T-helper 17 cell (primary cell): ENCODE measurements at places on chromosomes 13 and 19.
A peak's percentile ranks its signal among the peaks of the same experiment; 100 is the strongest.

DNA sequence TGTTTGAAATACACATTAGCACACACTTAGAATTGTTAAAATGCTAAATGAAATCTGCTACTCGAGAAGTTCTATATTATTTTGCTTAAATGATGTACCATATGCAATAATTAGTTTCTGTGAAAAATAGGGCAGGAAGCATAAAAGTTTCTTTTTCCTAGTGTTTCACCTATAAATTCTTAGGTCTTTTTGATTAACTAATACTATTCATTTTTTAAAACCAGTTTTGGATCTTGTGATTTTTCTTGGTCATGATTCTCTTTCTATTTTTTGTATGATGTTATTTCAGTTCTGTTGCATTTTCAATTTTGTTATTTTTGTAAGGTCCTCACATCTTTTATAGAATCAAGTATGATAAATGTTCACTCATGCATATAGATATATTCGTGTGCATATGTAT lies 66.1 kb downstream of the URI1 start:
- no peak for DNase-seq

- peak; percentile 74 for DNase-seq
Observed at GRCh38 chr19:10580979-10581631, 6.0 kb downstream of the AP1M2 start.

GRCh38 chr13:40552895-40553294 lies 113.5 kb downstream of the FOXO1 start:
- DNase-seq = no peak

DNA sequence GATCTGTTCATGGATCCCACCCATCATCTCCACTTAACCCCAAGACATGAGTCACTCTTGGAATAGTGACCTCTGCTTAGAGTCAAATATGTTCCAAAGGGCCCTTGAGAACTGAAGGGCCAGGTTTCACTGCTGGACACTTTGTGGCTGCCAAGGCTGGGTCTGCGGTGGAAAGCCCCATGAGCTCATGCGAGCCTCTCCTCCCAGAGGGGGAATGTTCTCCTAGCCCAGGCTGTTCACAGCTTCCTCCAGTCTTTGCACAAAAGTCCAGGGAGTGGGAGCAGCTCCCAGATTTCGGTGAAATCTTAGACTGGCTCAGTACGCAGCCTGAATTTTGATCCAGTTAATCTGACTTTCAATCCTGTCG lies 732 bp upstream of the DCLK1 start:
- no peak for DNase-seq

DNA sequence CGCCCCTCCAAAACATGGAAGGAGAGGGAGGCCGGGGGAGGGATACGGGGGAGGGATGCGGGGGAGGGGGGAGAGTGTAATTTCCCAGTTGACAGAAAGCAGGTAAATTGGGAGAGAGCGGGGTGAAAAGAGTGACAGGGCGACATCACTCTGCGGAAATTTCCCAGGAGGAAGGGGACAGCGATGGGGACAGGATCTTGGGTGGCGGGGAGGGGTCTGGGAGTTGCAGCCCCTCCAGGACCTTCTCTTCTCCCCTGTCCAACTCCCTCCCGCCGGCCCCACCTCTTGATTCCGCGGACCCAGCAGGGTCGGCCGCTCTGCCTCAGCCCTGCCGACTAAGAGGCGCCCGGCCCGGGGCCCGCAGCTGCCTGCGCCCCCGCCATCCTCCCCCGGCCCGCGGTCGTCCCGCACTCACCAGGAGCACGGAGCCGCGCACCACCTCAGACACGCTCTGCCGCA lies 108.0 kb upstream of the DOCK9 start:
- DNase-seq = no peak

DNA sequence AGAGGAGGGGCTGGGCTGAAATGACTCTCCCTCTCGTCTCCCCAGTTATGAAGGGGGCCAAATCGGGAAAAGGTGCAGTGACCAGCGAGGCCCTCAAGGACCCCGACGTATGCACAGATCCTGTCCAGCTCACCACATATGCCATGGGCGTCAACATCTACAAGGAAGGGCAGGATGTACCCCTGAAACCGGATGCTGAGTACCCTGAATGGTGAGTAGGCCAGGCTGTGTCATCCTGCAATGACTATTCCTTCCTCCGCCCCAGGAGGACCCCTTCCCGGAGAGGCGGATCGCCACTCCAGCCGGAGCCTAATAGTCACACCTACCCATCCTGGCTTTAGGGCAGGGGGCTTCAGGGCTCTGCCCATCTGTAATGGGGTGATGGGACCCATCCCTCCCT lies 2.6 kb downstream of the MRPL54 start:
- no peak for DNase-seq

DNA sequence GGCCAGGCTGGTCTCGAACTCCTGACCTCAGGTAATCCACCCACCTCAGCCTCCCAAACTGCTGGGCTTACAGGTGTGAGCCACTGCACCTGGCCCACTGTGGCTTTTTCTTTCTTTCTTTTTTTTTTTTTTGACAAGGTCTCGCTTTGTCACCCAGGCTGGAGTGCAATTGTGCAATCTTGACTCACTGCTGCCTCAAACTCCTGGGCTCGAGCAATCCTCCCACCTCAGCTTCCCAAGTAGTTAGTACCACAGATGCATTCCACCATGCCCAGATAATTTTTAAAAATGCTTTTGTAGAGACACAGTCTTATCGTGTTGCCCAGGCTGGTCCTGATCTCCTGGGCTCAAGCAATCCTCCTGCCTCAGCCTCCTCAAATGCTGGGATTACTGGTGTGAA lies 12.1 kb upstream of the FCGBP start:
- no peak for DNase-seq

- no peak for DNase-seq
Observed at GRCh38 chr13:80654638-80655249, 313.8 kb upstream of the SPRY2 start.

- DNase-seq = no peak
Observed at GRCh38 chr13:109779876-109780510, 6.4 kb downstream of the IRS2 start.
